ENCODE measurements at places on chromosomes 3 and 15.

GRCh38 chr15:68337826-68338225, 60.3 kb downstream of the FEM1B start:
- no peak overlapping the region for H3K4me3 ChIP-seq
- no peak overlapping the region for H3K27ac ChIP-seq
- H3K27me3 ChIP-seq, result peaks cover 4% of the 10 kb centered on the region
- no peaks in the 10 kb centered on the region for H3K36me3 ChIP-seq
- no peaks in the 10 kb centered on the region for H3K4me1 ChIP-seq

DNA sequence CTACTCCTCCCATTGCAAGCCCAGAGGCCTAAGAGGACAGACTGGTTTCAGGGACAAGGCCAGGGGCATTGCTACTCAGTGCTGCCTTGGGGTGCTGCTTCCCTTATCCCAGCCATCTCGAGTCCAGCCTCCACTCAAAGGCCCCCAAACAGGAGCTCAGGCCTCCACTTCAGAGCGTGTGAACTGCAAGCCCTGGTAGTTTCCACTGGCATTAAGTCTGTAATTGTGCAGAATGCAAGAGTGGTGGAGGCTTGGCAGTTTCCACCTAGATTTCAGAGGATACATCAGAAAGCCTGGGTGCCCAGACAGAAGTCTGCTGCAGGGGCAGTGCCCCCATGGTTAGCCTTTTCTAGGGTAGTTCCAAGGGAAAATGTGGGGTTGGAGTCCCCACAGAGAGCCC, 192.8 kb upstream of the ST8SIA2 start:
- no peak overlapping the region for H3K4me3 ChIP-seq
- no peaks in the 10 kb centered on the region for H3K36me3 ChIP-seq

DNA sequence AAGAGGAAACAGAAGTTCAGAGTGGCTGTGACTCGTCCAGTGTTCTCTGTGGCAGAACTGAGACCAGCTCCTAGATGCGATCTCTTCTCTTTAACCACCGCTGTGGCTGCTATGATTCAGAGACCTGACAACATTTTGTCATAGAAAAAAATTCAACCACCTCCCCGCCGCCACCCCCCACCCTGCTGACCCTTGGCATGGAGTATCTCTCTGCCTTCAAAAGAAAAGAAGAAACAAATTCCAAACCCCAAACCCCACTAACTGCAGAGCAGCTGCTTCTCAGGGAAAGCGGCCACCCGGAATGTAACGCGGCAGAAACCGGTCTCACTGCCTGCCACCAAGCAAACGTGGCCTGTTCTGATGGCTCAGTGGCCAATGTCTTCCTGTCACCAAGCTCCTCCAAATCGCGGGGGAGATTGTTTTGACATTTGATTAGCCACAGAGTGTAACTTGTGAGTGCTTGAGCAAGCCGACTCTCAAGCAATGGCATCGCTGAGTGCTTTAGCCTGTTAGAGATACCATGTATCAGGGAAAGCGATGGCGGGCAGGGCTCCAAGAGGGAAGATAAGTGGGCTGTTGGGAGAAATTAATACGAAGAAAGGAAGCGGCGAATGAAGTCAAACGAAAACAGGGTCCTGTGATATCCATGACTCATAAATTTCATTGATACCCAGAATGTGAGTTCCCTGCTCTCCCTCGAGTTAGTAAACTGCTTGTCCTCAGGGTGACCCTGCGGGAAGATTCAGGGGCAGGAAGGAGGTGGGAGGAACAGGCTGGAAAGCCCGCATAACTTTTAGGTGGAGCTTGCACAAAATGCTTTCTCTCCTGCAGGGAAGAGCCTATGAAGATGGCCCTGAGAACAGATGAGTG, 44.8 kb upstream of the TLE3 start:
- no peaks in the 10 kb centered on the region for H3K36me3 ChIP-seq
- peaks cover 34% of the 10 kb centered on the region for H3K27me3 ChIP-seq
- H3K4me3 ChIP-seq, result no peak overlapping the region
- H3K4me1 ChIP-seq, result peaks cover 37% of the 10 kb centered on the region
- DNase-seq, result peak; percentile 31

DNA sequence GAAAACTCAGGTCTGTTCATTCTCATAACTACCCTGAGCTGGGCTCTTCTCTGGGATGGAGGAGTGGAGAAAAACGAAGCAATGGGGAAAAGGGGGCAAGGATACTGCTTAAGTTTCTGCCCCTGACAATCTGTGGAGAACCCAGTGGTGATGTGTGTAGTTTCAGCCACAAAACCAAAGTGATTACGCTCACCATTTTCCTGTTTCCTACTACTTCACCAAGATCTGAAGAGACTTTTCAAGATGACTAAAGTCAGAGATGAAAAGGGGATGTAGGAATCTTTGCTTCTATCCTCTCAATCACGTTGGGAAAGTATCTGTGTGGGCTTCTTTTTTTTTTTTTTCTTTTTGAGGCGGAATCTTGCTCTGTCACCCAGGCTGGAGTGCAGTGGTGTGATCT, 8.3 kb upstream of the UBE2E1 start:
- peak; percentile 29 for DNase-seq
- peaks cover 14% of the 10 kb centered on the region for H3K4me1 ChIP-seq
- no peaks in the 10 kb centered on the region for H3K36me3 ChIP-seq
- H3K4me3 ChIP-seq, result no peak overlapping the region

GRCh38 chr3:132615881-132616280, 18.8 kb downstream of the ACKR4 start:
- no peak overlapping the region for H3K4me3 ChIP-seq
- H3K36me3 ChIP-seq, result peaks cover 34% of the 10 kb centered on the region
- DNase-seq, result no peak
- H3K27me3 ChIP-seq, result no peaks in the 10 kb centered on the region
- no peak overlapping the region for H3K27ac ChIP-seq

- H3K4me1 ChIP-seq, result peaks cover 10% of the 10 kb centered on the region
- no peak overlapping the region for H3K27ac ChIP-seq
- H3K27me3 ChIP-seq, result no peaks in the 10 kb centered on the region
- H3K4me3 ChIP-seq, result no peak overlapping the region
These were observed 26.9 kb downstream of the PLA2G4B start for GRCh38 chr15:41865490-41866055.

GRCh38 chr3:132038198-132038825, 3.5 kb upstream of the CPNE4 start:
- DNase-seq, result no peak
- H3K27ac ChIP-seq, result no peak overlapping the region
- H3K4me3 ChIP-seq, result no peak overlapping the region
- peaks cover 22% of the 10 kb centered on the region for H3K27me3 ChIP-seq

DNA sequence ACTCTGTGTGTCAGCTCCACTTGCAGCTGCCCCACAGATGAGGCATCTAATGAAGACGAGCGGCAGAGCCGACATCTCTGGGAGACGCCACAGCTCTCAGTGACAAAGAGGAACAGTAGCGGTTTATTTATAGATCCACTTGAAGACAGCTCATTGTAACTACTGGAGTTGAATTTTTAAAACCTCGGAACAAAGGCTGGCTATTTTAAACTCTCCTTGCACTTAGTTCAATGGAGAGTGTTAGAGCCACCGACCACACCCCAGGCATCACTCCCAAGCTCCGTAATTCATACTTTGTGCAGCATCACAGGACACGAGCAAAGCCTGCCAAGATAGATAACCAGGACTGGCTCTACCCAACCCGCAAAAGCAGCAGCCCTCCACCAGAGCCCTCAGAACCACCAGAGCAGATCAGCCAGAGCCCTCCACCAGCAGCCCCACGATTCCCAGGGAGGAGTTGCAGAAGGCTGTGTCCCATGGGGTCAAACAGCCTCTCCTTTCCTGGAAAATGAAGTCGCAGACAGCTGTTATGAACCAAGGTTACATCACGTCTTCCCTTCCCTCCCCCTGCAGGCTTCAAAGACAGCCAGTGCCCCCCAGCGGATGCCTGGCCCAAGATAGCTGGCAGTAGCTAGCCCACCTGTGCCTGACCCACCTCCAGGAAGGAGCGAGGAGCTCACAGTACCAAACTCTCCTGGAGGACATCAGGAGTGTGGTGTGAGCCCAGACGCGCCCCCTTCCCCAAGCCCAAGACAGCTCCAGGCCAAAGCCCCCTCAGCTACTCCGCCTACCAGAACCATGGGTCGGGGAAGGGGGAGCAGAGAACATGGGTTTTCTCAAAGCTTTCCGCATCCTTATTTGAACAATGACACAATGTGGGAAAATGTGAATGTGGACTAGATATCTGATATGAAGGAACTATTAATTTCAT, 45.7 kb downstream of the POC1A start:
- no peak overlapping the region for H3K4me3 ChIP-seq
- peaks cover 6% of the 10 kb centered on the region for H3K4me1 ChIP-seq
- DNase-seq, result no peak
- H3K36me3 ChIP-seq, result peaks cover 34% of the 10 kb centered on the region
- no peaks in the 10 kb centered on the region for H3K27me3 ChIP-seq

GRCh38 chr3:43581343-43581742, 40.5 kb downstream of the ANO10 start:
- H3K36me3 ChIP-seq, result peaks cover 6% of the 10 kb centered on the region
- no peak overlapping the region for H3K27ac ChIP-seq
- H3K4me3 ChIP-seq, result no peak overlapping the region
- H3K27me3 ChIP-seq, result no peaks in the 10 kb centered on the region
- peaks cover 14% of the 10 kb centered on the region for H3K4me1 ChIP-seq

- H3K36me3 ChIP-seq, result no peaks in the 10 kb centered on the region
- no peaks in the 10 kb centered on the region for H3K27me3 ChIP-seq
- no peak overlapping the region for H3K27ac ChIP-seq
These were observed 224.2 kb downstream of the CNTN3 start for GRCh38 chr3:74390121-74390877.

- H3K27ac ChIP-seq, result no peak overlapping the region
- no peak overlapping the region for H3K4me3 ChIP-seq
- no peaks in the 10 kb centered on the region for H3K36me3 ChIP-seq
- no peaks in the 10 kb centered on the region for H3K4me1 ChIP-seq
- no peak for DNase-seq
These were observed 50.1 kb downstream of the FRMD5 start for GRCh38 chr15:44144992-44145391.

DNA sequence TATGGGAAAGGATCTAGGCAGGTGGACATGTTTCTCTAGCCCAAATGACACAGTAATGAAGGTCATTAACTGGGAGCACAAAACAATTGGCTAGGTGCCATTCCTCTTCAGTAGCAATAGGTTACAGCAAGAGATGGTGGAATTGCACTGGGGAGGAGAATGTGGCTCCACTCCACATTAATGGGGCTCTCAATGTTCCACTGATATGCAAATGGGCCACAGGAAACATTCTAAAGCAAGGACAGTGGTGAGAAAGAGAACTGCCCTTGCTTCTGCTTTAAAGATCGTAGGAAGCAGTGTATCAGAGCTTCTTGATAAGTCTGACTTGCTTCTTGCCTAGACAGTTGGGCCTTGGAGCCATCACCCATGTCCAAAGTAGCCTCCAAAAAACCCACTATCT, 271.4 kb upstream of the PPP2R3A start:
- H3K27ac ChIP-seq, result no peak overlapping the region
- H3K36me3 ChIP-seq, result no peaks in the 10 kb centered on the region
- no peak for DNase-seq
- no peaks in the 10 kb centered on the region for H3K4me1 ChIP-seq

DNA sequence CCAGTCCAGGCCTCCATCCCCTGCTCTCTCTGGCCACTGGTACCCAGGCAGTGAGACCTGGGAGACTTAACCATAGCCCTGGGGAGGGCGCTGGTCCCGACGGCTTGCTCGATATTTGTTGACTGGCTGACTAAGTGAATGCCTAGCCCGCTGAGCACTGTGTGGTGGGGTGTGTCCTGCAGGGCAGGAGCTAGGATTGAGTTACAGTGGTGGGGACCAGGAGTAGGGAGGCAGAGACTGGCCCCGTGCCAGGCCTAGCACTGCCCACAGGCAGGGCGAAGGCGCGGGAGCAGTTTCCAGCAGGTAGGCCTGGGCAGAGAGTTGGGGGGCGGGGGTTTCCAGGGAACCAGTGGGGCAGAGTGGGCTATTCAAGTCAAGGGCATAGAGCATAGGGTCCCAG, at the start of gene VILL:
Gene VILL, plus strand, starts transcription at position 260 of the 400 bp plus-strand sequence. CDS start 2,887 bp downstream, outside the sequence.
- H3K4me3 ChIP-seq, result no peak within 1 kb of the TSS
- H3K4me1 ChIP-seq, result peaks cover 21% of the 10 kb centered on the region
- peaks cover 5% of the 10 kb centered on the region for H3K36me3 ChIP-seq
- DNase-seq, result no peak
- peaks cover 3% of the 10 kb centered on the region for H3K27me3 ChIP-seq

GRCh38 chr15:44296625-44297524, 8.4 kb downstream of the GOLM2 start:
- peak overlapping the region; percentile 56 for H3K27ac ChIP-seq
- no peak for DNase-seq
- H3K4me3 ChIP-seq, result no peak overlapping the region
- H3K36me3 ChIP-seq, result peaks cover 18% of the 10 kb centered on the region
- H3K4me1 ChIP-seq, result peaks cover 20% of the 10 kb centered on the region

DNA sequence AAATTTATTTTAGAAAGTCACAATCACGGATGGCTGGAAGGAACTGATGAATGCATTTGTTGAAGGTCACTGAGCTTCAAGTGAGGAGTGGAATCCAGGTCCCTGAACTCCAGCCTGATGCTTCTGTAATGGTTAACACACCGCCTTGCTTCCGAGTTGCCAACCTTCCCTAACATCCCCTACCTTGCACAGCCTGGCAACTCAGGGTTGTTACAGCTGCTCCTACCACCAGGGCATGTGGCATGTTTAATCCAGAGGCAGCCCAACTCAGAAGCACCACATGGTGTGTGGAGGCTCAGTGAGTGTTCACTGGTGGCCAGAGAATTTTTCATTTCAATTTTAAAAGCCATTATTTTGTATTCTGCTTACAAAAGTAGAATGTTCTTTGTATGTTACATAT, 4.9 kb downstream of the TM2D3 start:
- H3K27ac ChIP-seq, result no peak overlapping the region
- H3K4me3 ChIP-seq, result no peak overlapping the region
- DNase-seq, result no peak
- no peaks in the 10 kb centered on the region for H3K27me3 ChIP-seq

GRCh38 chr15:49817100-49817499, 196.3 kb downstream of the DTWD1 start:
- peaks cover 4% of the 10 kb centered on the region for H3K27me3 ChIP-seq
- no peak overlapping the region for H3K27ac ChIP-seq
- no peak for DNase-seq
- H3K4me3 ChIP-seq, result no peak overlapping the region
- peaks cover 19% of the 10 kb centered on the region for H3K4me1 ChIP-seq

DNA sequence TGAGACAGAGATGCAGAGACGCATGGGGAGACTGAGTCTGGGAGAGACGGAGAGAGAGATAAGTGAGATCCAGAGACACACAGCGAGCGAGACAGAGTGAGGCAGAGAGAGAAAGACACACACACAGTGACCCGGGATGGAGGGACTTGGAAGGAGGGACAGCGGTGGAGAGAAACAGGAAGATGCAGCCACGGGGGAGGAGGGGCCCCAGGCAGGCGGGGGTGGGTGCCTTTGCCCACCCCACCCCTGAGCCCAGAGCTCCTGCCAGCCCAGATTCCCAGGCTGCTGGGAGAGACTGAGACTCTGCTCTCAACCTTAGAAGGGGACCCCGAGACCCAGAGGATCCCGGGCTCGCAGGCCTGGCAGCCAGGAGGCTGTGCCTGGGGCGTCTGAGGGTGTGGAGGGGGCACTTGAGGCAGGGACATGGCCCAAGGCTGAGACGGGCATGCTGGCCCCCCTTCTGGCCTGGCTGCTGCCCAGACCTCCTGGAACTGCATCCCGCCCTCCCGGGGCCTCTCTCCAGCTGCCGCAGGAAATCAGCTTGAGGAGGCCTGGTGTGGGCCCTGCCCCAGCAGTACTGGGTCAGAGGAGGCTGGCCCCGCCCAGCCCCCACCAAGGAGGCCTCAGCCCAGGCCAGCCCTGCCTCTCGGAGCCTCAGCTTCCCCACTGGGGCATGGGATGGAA, 18.1 kb downstream of the H1-8 start:
- no peaks in the 10 kb centered on the region for H3K36me3 ChIP-seq
- peak overlapping the region; percentile 2 for H3K27ac ChIP-seq
- DNase-seq, result no peak
- no peak overlapping the region for H3K4me3 ChIP-seq
- peaks cover 2% of the 10 kb centered on the region for H3K27me3 ChIP-seq

Measured in activated CD8-positive, alpha-beta T cell treated with anti-CD3 and anti-CD28 coated beads, Interleukin-2, amount 10 ng/mL, durations not matched to agents 7 days and 5 days (primary cell).